Neural crest cell (in vitro differentiated cells): ENCODE measurements at places on chromosomes 7 and 10. TPM values are rescaled to one million over a fixed set of nuclear protein-coding genes. Genes with fewer than 3 reads are reported as not detected.

GRCh38 chr10:74056050-74056818 lies 58.3 kb downstream of the VCL start:
- DNase-seq: no peak

DNA sequence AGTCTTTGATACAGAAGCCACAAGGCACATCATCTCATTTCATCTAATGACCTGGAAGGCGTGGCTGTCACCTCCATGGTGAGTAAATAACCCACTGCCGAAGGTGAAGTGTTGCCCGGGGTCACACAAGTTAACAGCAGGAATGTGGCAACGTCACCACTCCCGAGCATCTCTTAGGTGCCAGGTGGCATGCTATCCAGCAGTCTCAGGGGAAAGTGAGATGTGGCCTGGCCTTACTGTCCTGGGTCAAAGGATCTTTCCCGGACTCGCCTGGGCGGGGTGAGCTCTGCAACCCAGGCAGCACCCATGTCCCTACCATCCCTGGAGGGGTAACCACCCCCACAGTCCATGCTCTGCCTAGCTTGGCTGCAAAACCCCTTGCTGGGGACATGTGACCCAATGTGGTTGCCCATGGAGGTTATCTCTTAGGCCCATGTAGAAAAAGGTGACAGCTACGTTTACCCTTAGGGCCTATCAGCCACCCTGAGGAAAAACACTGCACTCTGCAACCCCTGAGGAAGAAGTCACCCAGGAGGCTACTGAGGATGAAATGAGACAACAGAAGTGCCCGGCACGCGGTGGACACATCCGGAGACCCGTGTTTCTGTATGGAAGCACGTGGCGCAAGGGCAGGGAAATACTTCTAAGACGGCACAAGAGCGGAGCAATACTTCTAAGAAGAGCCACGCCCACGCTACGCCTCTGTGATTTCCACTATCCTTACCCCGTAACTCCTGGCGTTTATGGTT lies 52.0 kb downstream of the BAIAP2L1 start:
- DNase-seq: no peak

GRCh38 chr10:25162391-25162790 lies 12.4 kb upstream of the GPR158 start:
- no peak for DNase-seq

HTR5A gene
- total RNA-seq: not detected in 2 replicates

- DNase-seq: no peak
Measured at GRCh38 chr7:47150497-47151260, 431.2 kb downstream of the TNS3 start.

RARRES2 gene
- 24.4 and 26.3 TPM in 2 replicates for total RNA-seq
